Thyroid gland (tissue), 4 donors: ENCODE measurements at places on chromosomes 2 and 18. TPM values are rescaled to one million over a fixed set of nuclear protein-coding genes. Genes with fewer than 3 reads are reported as not detected.

GRCh38 chr2:118853129-118853640, 5.7 kb upstream of the EN1 start:
- DNase-seq: no peak

GRCh38 chr2:175017618-175018414, 12.6 kb upstream of the CHN1 start:
- no peak for DNase-seq

DNA sequence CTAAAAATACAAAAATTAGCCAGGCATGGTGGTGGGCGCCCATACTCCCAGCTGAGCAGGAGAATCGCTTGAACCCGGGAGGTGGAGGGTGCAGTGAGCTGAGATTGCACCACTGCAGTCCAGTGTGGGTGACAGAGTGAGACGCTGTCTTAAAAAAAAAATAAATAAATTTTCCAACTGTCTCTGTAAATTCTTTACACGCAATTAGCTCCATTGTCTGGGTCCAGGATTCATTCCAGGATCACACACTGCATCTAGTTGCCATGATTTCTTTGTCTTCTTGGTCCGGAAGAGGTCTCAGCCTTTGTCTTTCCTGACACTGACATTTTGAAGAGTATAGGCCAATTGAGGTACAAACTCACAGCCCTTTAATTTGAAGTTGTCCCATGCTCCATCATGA, 167.6 kb upstream of the NYAP2 start:
- no peak for DNase-seq

DNA sequence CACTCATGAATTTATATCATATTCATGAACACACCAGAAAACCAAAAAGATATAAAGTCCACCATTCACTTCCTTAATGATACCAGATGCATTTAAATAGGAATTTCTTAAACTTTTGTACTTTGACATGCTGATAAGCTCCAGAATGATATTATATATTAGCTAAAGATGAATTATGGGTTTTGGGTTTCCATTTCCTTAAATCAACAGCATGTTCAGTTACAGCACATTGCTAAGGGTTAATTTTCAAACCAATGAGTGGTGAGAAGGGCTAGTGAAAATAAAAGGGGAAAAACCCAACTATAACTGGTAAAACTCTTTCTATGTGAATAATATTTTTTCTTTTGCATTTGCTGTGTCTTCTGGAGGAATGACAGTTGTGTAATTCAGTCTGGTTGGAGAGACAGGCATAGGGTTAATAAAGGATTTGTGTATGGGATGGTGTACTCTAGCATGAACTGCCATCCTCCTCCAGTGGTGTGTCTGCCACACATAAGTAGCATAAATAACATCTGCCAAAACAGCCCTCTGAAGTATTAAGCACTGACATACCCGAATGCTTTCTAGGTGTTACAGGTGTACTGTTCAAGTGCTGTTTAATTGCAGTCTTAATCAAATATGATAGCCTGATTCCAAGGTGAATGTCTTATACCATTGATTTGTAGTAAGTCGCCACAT, 19.3 kb upstream of the CPS1 start:
- DNase-seq: no peak

- DNase-seq: no peak
These were observed 1.0 kb upstream of the HDAC4 start for GRCh38 chr2:239401881-239402233.

DNA sequence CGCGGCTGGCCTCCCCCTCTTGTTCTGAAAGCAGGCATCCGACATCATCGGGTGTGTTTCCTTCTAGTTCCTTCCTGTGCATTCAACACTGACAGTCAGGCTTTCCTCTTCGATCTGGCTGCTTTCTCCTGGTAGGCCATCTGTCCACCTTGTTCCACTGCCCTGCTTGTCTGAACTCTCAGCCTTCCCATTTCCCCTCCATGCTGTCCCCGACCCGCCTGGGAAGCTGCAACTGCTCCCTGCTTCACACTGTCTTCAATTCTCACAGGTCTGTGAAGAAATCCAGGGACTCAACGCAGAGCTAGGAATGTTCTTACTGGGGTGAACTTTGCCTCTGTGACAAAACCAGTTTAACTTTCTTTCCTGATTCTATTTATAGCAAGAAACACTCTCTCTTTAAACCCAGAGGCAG, 43.0 kb downstream of the KIF3C start:
- no peak for DNase-seq

DNA sequence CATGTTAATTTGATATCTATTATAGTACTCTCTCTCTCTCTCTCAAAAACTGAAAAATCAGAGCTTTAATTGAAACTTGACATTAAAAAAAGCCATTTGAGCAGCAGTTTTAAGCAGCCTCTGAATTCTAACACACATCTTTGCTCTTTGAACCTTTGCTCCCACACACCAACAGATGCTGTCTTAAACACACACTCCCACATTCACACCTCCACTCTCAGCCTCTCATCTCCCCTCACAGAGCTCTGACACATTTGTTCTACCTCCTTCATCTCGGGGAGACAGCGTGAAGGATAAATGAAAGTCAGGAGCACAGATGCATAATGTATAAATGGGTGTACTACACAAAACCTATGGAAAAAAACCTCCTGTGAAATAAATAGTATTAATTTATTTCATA, 95.2 kb downstream of the NAB1 start:
- DNase-seq: no peak

DNA sequence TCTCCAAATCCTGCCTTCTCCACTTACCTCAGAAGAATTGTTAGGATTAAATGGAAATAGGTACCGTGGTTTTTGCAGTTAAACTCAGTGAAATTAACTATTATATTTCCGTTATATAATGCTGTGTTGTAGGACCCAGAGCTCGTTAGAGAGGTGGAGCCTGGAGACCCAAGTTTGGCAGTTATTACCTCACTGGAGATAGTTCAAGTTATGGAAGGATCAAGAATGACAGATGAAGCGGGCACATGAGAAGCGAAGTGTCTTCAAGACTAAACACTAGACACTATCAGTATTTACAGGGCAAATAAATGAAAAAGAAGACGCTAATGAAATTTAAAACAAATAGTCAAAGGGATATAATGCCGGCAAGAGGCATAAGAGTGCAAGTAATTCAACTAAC, 866 bp downstream of the CWC22 start:
- no peak for DNase-seq

- DNase-seq: no peak
These were observed 83.8 kb downstream of the PARD3B start for GRCh38 chr2:204628926-204629712.

- no peak for DNase-seq
These were observed 37.2 kb upstream of the SLC8A1 start for GRCh38 chr2:40488927-40489677.

GRCh38 chr18:56455874-56456273, 182.5 kb downstream of the TXNL1 start:
- no peak for DNase-seq

The GYPC gene
- total RNA-seq: 17.1 TPM

The LOXHD1 gene
- total RNA-seq: 0.83 TPM

The CNRIP1 gene
- total RNA-seq: 2.5 TPM

The TMEM18 gene
- total RNA-seq: 32.0 TPM

The CABLES1 gene
- 28.1 TPM for total RNA-seq
